ENCODE measurements at places on chromosomes 12 and 14.

GRCh38 chr12:51368640-51369517, 22.3 kb downstream of the GALNT6 start:
- no peak for ATAC-seq

DNA sequence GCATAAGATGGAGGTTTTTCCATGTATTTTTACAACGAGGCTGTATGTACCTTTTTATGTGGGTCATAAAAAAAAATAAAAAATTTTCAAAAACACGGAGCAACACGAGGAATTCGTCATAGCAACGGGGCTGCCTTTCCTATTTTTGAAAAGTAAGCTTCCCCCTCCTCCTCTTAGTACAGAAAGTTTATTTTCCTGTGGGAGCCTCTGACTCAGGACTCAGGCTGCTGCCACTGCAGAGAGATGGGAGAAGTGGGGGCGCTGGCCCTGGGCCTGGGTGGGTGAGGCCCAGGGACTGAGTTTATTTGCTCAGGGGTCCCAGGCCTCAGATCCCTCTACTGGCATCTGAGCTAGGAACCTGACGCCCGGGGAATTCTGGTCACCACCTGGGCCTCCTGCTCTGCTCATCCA, 10.2 kb upstream of the CMKLR1 start:
- ATAC-seq = no peak

GRCh38 chr14:103391048-103391447, 5.8 kb downstream of the MARK3 start:
- ATAC-seq = peak; percentile 46

- ATAC-seq = no peak
Observed at GRCh38 chr12:60311940-60312339, 716.1 kb downstream of the SLC16A7 start.

- ATAC-seq = peak; percentile 46
Observed at GRCh38 chr12:91074154-91074709, 16.4 kb upstream of the KERA start.

- no peak for ATAC-seq
Observed at GRCh38 chr12:86256163-86256562, at the start of gene MGAT4C. TSS of gene MGAT4C (minus strand) at chr12:86256391.

- no peak for ATAC-seq
Observed at GRCh38 chr12:66074561-66074960, 56.0 kb downstream of the LLPH start.

GRCh38 chr12:117188961-117189724, 1.1 kb downstream of the FBXO21 start:
- ATAC-seq = no peak

Data from gastroesophageal sphincter (tissue), 4 donors.